LHCN-M2 (cell line): ENCODE measurements at places on chromosomes 7 and 10. TPM values are rescaled to one million over a fixed set of nuclear protein-coding genes. Genes with fewer than 3 reads are reported as not detected.

The CPN1 gene
- not detected in 2 replicates for total RNA-seq

The CAMK2B gene
- 0.06 TPM in 2 replicates for total RNA-seq

The NXPH1 gene
- 1.0 and 2.8 TPM in 2 replicates for total RNA-seq

The PILRA gene
- not detected in 2 replicates for total RNA-seq

The ZNF716 gene
- not detected in 2 replicates for total RNA-seq

The BTBD16 gene
- not detected in 2 replicates for total RNA-seq

The NDUFA5 gene
- 79.1 and 79.6 TPM in 2 replicates for total RNA-seq

The RNF32 gene
- 2.8 and 4.1 TPM in 2 replicates for total RNA-seq

The LAMB1 gene
- total RNA-seq: 140 and 161 TPM in 2 replicates

The KCNMA1 gene
- 27.4 and 28.6 TPM in 2 replicates for total RNA-seq

The CHAT gene
- total RNA-seq: not detected in 2 replicates

The OPN1SW gene
- 1.7 and 2.1 TPM in 2 replicates for total RNA-seq

The NKX1-2 gene
- not detected in 2 replicates for total RNA-seq

The PITRM1 gene
- 113 and 134 TPM in 2 replicates for total RNA-seq

The GIMAP2 gene
- total RNA-seq: 2.6 and 3.4 TPM in 2 replicates

The CARD11 gene
- total RNA-seq: not detected in 2 replicates

The IFIT2 gene
- 3.9 and 9.0 TPM in 2 replicates for total RNA-seq

The DEPP1 gene
- total RNA-seq: 4.6 and 10.0 TPM in 2 replicates

The SLC29A3 gene
- 1.0 and 1.8 TPM in 2 replicates for total RNA-seq

The LIPK gene
- 0.17 TPM in 1 of 2 replicates, not detected in the other for total RNA-seq

The PAX4 gene
- total RNA-seq: not detected in 2 replicates

The PRSS37 gene
- not detected in 2 replicates for total RNA-seq

The HIP1 gene
- 21.0 and 22.4 TPM in 2 replicates for total RNA-seq

The C10orf105 gene
- not detected in 2 replicates for total RNA-seq

The DIP2C gene
- total RNA-seq: 3.8 and 4.9 TPM in 2 replicates

The SPDYE1 gene
- total RNA-seq: not detected in 2 replicates

The UCN3 gene
- not detected in 2 replicates for total RNA-seq

The GIMAP4 gene
- not detected in 2 replicates for total RNA-seq

The SEC31B gene
- 1.5 and 2.6 TPM in 2 replicates for total RNA-seq

The MSMB gene
- total RNA-seq: not detected in 2 replicates

The SGMS1 gene
- total RNA-seq: 32.4 and 32.6 TPM in 2 replicates

The NEUROD6 gene
- total RNA-seq: not detected in 2 replicates

The ZNF804B gene
- not detected in 2 replicates for total RNA-seq

The TMEM140 gene
- 3.4 and 5.0 TPM in 2 replicates for total RNA-seq

The ANKRD2 gene
- 0.11 TPM in 1 of 2 replicates, not detected in the other for total RNA-seq

The SLC29A4 gene
- 3.9 and 4.7 TPM in 2 replicates for total RNA-seq

The LBX1 gene
- 1.7 TPM in 2 replicates for total RNA-seq

The CALML3 gene
- not detected in 2 replicates for total RNA-seq

The ATXN7L1 gene
- 3.6 and 6.4 TPM in 2 replicates for total RNA-seq

The SPDYE5 gene
- not detected in 2 replicates for total RNA-seq

The WDFY4 gene
- total RNA-seq: not detected in 2 replicates

The FZD8 gene
- 4.1 and 4.2 TPM in 2 replicates for total RNA-seq

The DGKI gene
- total RNA-seq: 4.2 and 5.3 TPM in 2 replicates

The ZNF503 gene
- total RNA-seq: 3.8 and 4.1 TPM in 2 replicates
